Stomach (tissue), 19 donors: ENCODE measurements at places on chromosomes 2 and 18. TPM values are rescaled to one million over a fixed set of nuclear protein-coding genes. Genes with fewer than 3 reads are reported as not detected.

TTC39C gene
- total RNA-seq = 1.8 TPM

DNA sequence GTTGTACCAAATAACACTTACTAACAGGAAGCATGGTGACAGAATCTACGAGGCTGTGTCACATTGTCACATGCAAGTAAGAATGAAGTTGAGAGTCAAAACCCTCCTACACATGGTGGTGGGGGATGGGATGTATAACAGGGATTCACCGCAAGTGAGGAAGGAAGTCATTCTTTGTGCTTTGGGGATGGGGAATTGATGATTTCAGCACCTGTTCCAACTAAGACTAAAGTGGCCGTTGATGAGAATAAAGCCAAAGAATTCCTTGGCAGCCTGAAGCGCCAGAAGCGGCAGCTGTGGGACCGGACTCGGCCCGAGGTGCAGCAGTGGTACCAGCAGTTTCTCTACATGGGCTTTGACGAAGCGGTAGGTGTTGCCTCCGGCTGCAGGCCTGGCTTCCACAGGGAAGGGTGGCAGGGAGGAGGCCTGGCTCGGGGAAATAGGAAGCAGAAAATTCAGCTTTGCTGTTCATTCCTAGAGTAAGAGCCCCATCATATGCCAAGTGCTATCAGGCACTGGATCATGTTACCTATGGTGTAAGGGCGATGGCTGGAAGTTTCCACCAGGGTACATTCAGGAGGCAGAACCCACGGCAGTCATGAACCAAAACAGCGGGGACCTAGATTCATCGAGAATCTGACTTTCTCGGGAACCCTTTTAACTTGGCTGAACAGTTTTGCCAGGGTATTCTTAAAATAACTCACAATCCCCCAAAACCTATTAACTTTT is 120.3 kb downstream of the UXS1 start:
- DNase-seq = no peak
- H3K27ac ChIP-seq = no peak overlapping the region
- peaks cover 36% of the 10 kb centered on the region for H3K4me1 ChIP-seq
- H3K36me3 ChIP-seq = no peaks in the 10 kb centered on the region

DNA sequence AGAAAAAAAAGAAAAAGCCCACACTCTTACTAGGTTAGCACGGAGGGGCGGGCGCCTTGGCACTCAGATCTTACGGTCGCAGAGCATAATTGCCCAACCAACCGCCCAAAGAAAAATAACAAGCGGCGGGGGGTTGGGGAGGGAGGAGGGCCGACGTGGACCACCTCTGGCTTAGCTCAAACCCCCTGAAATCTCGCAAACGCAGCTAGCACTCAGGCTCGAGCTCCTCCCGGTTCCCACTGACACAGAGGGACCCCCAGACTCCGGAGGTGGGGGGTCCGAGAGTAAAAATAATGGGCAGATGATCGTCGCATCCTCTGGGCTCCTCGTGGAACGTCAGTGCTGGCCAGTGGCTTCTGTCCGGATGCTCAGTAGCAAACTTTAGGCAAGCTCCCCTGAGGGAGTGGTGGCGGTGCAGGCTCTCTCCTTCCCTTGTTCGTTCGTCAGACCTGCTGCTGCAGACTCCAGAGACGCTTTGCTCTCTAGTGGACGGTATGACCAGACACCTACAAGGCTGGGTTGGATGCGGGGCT is 12.0 kb downstream of the CATIP start:
- DNase-seq = no peak
- no peaks in the 10 kb centered on the region for H3K27me3 ChIP-seq
- peak overlapping the region; percentile 41 for H3K4me3 ChIP-seq

DNA sequence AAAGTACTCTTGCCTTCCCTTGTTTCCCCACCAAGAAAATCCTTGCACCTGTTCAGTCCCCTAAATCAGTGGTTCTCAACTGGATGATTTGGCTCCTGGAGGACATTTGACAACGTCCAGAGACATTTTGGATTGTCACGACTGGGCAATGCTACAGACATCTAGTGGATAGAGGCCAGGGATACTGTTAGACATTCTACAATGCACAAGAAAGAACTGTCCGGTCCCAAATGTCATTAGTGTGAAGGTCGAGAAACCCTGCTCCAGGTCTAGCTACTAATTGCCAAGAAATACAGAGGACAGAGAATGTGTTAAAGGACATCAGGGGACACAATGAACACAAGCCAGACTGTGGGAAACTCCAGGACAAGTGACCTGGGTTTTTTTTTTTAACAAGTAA is 60.0 kb downstream of the LRP2 start:
- no peak overlapping the region for H3K4me3 ChIP-seq
- no peak for DNase-seq
- no peaks in the 10 kb centered on the region for H3K4me1 ChIP-seq
- H3K36me3 ChIP-seq = no peaks in the 10 kb centered on the region
- no peak overlapping the region for H3K27ac ChIP-seq
- H3K27me3 ChIP-seq = no peaks in the 10 kb centered on the region

GRCh38 chr18:31010601-31011000 is 31.9 kb downstream of the DSC3 start:
- no peaks in the 10 kb centered on the region for H3K36me3 ChIP-seq
- H3K27me3 ChIP-seq = peaks cover 4% of the 10 kb centered on the region

DNA sequence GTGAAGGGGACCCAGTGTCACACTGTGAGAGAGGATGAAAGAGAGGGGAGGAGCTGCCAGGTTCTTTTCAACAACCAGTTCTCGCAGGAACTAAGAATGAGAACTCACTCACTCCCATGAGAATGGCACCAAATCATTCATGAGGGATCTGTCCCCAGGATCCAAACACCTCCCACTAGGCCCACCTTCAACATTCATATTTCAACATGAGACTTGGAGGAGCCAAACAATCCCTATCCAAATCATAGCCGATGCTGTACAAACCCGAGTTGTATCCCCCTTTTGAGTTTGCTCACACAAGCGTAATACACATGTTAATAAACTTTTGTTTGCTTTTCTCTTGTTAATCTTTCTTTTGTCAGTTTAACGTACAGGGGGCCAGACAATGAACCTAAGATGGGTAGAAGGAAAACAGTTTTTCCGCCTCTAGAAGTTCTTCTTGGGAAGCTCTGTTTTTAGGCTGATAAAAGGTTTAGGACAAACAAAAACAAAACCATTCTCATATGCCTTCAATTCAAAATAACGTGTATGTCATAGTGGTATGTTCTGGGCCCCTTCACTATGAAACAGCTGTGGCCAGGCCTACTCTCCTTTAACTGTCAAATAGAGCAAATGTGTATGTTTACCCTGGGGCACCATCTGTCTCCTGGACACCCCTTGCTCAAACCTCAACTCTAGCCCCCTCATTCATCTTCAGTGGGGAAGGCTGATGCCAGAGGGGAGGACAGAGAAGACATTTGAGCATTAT is 9.1 kb upstream of the TMEM37 start:
- H3K4me3 ChIP-seq = no peak overlapping the region
- no peaks in the 10 kb centered on the region for H3K36me3 ChIP-seq
- H3K27me3 ChIP-seq = no peaks in the 10 kb centered on the region
- H3K27ac ChIP-seq = no peak overlapping the region
- no peak for DNase-seq

DNA sequence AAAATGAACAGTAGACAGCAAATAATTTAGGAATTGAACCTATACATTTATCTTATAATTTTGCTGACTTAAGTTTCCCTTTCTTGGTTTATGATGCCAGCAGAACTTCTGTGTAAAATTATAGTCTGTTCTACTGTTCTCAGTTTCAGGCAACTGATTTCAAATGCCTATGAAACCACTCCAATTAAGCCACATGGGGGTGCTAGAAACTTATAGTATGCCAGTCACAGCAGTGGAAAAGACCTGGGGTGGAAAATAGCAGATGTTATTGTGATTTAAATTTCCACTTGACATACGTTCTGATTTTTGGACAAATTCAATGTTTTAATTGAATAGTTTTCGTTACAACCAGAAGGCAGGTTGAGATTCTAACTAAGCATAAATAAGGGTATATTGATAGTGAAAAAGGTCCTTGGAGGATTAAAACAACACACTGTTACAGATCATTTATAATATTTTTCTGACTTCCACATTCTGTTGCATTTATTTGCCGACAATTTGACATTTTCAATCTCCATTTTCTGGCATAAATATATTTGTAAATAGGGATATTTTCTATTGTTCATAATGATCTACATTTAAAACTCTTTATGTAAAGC is 61.4 kb downstream of the CPS1 start:
- no peak overlapping the region for H3K27ac ChIP-seq
- no peaks in the 10 kb centered on the region for H3K27me3 ChIP-seq
- H3K4me1 ChIP-seq = no peaks in the 10 kb centered on the region
- no peak overlapping the region for H3K4me3 ChIP-seq
- H3K36me3 ChIP-seq = no peaks in the 10 kb centered on the region

GRCh38 chr18:74257083-74257482 is 34.7 kb downstream of the CYB5A start:
- peaks cover 8% of the 10 kb centered on the region for H3K4me1 ChIP-seq
- peaks cover 63% of the 10 kb centered on the region for H3K36me3 ChIP-seq
- no peak overlapping the region for H3K4me3 ChIP-seq
- no peaks in the 10 kb centered on the region for H3K27me3 ChIP-seq
- H3K27ac ChIP-seq = peak overlapping the region; percentile 54

GRCh38 chr2:237068005-237068576 is 17.6 kb upstream of the COPS8 start:
- H3K27me3 ChIP-seq = no peaks in the 10 kb centered on the region
- H3K36me3 ChIP-seq = no peaks in the 10 kb centered on the region
- H3K27ac ChIP-seq = no peak overlapping the region
- peaks cover 8% of the 10 kb centered on the region for H3K4me1 ChIP-seq
